Stimulated activated CD8-positive, alpha-beta memory T cell treated with anti-CD3 and anti-CD28 coated beads, Interleukin-15, amount 100 ng/mL, for 24 hours (primary cell): ENCODE measurements at places on chromosomes 12 and 14.

GRCh38 chr12:68237619-68238018 is 12.0 kb upstream of the IL26 start:
- no peak for DNase-seq

- no peak for DNase-seq
These were observed 108.8 kb downstream of the KITLG start for GRCh38 chr12:88471331-88472045.

DNA sequence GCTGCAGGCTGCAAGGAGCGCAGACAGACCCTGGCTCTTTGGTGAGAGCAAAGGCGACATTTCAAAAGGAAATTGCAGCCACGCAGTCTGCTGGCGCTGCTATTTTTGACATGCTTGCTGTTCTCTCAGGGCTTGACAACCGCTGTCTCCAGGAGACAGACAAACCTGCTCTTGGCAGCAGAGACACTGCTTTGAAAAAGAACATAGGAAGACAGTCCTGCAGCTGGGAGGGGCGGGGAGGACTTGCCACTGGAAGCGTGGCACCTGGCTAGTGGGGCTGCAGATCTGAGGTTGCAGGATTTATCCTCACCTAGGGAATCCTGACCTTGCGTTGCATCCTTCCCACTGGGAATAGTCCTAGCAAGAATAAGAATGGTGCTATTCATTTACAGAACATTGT is 91.8 kb upstream of the KCNA1 start:
- no peak for DNase-seq

GRCh38 chr12:43728117-43728516 is 30.5 kb downstream of the PUS7L start:
- no peak for DNase-seq

- DNase-seq, result no peak
These were observed 41.1 kb downstream of the SPTB start for GRCh38 chr14:64838656-64839055.

DNA sequence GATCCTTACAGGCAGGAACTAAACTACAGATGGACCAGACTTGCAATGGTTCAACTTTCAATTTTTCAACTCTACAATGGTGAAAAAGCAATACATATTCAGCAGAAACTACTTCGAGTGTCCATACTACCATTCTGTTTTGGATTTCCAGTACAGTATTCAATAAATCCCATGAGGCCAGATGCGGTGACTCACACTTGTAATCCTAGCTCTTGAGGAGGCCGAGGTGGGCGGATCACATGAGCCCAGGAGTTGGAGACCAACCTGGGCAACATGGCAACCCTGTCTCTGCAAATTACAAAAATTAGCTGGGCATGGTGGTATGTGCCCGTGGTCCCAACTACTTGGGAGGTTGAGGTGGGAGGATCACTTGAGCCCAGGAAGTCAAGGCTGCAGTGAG is 336.1 kb downstream of the MED13L start:
- no peak for DNase-seq

GRCh38 chr14:72557671-72558070 is 336.2 kb downstream of the DPF3 start:
- DNase-seq, result no peak

DNA sequence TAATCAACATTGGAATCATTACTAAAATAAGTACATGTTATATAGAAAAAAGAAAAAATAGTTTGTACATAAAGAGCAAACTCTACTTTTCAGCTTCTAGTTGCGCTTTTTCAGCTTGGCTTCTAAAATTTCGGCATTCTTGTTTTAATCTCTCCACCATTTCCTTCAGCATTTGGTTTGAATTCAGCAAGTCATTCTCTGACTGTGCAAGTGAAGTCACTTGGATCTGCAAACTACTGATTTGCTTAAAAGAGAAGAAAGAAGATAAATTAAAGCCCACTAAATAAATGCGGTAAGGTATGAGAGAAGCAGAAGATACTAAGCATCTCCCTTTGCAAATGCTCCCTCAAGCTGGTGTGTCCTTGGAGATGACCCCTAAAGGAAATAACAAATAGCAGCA is 126.3 kb downstream of the CEP83 start:
- no peak for DNase-seq

DNA sequence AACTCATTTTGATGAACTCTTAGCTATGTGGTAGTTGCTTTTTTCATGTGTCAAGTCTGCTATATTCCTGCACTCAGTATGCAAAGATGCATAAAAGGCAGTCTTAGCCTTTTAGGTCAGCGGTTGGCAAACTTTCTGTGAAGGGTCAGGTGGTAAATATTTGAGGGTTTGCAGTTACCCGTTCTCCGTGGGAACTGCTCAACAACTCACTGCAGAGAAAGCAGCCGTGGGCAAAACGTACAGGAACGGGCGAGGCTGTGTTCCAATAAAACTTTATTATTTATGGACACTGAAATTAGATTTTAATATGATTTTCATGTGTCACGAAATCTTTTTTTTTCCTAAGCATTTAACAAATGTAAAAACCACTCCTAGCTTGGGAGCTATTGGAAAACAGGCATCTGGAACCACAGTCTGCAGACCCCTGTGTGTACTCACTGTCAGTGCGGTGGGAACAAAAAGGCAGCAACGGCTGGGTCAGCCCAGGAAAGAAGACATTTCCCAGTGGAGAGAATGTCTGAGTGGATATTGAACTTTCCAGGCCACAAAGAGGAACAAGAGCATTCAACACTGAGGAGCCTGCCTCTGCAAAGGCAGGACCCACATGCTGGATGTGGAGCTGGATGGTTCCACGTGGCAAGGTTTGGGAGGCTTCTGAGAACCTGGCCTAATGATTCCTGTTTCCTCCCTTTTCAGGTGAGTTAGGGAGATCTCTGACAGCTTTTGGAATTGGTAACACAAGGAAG is 3.5 kb upstream of the ACACB start:
- DNase-seq, result no peak

DNA sequence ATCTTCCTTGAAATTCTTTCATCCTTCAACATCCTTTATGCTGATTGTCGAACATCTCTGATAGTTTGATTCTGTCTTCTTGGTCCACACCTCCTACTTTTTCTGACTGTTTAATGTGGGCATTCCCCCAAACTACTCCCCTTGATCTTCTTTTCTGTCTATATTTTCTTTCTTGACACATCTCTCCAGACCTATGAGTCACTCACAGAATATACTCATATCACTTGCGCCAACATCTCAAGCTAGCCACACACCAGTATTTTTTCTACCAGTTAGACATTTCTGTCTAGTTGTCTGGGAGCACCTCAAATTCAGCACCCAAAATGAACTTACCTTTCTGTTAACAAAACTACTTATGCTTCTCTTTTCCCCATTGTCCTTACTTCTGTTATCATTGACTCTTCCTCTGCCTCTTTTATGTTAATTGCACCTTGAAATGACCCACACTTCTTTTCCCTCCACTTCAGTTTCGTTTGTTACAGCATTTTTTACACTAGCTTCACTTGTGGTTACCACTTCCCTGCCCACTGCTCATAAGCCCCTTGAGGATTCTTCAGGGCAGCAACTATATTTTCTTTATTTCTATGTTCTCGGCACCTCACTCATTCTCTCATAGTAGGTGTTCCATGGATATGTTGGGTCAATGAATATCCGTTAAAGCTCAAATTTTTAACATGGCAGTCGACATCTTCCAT is 33.5 kb downstream of the TSHR start:
- no peak for DNase-seq

- no peak for DNase-seq
These were observed 343.8 kb downstream of the ADAMTS20 start for GRCh38 chr12:43208221-43208620.

GRCh38 chr12:130947028-130947613 is 6.6 kb upstream of the ADGRD1 start:
- no peak for DNase-seq

DNA sequence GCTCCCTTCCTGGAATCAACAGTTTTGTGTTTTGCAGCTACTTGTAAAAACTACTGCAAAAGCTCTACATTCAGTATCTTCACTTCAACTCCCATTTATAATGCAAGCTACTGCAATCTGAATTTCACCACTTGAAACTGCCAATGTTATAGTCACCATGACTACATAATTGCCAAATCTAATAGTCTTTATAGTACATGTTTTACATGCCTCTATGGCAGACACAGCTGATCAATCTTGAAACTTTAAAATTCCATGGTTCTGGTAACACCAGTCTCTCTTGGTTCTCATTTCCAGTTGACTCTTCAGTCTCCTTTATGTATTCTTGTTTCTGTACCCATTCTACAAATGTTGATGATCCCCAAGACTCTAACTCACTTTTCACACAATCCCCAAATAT is 185.9 kb downstream of the MED13L start:
- DNase-seq, result no peak

DNA sequence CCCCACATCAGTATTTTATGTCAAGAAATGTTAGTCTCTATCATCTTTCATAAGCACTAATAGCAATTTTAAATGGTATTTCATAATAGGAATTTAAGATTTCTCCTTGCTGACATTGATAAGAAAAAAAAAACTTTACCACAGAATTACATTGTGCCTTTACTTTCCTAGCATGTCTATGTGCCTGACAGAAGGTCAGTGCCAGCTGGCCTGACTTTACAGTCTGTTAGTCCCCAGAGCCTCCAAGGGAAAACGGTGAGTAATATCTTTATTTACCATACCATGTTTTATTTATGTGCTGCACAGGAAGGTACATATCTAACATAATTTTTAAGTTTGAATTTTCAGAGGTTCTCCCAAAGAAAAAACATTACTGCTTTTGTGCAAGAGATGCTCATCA is 152.0 kb upstream of the AEBP2 start:
- DNase-seq, result no peak

DNA sequence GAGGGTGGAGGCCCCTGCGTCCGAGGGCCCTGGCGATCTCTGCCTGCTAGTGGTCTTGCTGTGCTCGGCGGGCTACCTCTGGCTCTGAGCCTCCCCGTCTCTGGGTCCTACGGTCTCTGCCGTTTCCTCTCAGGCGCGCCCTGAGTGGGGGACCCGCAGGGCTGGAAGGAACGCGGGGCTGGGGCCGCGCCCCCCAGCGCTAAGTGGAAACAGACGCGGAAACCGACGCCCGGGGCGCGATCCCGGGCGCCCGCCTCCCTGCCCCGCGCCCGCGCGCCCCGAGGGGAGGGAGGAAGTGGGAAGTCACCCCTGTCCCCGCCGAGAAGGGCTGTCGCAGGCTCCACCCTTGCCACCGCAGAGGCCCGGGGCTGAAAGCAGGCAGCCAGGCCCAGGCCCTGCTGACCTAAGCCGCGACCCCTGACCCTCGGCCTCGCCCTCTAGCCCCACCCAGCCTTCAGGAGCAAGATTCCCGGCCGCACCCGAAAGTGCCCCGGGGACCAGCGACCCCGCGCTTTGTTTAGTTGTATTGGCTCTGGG is 831 bp downstream of the CRIP1 start:
- DNase-seq, result no peak

DNA sequence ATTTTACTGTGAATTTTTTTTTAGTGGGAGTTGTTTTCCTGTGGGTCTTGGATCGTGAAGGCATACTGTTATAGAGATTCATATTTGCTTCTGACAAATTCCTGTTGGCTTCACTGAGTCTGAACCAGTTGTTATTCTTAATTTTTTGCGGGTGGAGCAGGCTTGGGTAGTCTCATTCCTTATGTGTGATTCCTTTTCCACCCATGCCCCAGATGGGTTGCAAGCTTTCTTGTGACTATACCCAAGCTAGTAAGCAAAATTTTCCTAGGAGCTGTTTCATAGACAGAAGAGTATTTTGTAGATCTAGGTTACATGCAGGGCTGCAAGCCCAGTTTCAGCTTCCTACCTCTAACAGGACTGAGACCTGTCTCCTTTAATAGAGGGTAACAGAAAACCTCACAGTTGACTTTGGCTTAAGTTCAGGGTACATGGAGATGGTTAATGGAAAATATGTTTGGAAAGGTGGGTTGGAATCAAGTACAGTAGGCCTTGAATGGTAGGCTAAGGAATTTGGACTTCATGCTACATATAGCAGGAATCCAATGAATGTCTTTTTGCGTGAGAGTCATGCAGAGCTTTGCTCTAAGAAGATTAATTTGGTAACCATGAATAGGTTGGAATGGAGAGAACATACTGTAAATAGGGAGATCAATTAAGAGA is 29.0 kb downstream of the TRMT5 start:
- DNase-seq, result no peak

DNA sequence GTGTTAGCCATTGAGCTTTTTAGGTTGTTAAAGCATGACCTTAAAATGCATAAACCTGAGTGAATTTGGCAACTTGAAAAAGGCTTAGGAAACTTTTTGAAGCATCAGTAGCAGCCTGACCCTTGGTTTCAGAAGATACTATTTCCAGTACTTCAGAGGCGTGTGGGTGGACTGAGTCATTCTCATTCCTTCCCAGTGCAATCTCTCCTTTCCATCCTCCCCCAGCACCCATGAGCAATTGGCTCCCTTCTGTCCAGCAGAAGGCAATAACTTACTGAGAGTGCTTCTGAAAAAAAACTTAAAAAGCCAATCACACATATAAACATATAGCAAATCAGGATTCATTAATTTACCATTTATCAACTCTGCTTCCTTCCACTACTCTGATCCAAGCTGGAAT is 299.3 kb upstream of the STXBP6 start:
- DNase-seq, result no peak

GRCh38 chr14:23869078-23869719 is 84.4 kb upstream of the DHRS4 start:
- DNase-seq, result no peak

GRCh38 chr14:95956601-95957460 is 80.2 kb downstream of the TUNAR start:
- DNase-seq, result no peak

- no peak for DNase-seq
These were observed 31.2 kb downstream of the CCDC59 start for GRCh38 chr12:82326905-82327503.

DNA sequence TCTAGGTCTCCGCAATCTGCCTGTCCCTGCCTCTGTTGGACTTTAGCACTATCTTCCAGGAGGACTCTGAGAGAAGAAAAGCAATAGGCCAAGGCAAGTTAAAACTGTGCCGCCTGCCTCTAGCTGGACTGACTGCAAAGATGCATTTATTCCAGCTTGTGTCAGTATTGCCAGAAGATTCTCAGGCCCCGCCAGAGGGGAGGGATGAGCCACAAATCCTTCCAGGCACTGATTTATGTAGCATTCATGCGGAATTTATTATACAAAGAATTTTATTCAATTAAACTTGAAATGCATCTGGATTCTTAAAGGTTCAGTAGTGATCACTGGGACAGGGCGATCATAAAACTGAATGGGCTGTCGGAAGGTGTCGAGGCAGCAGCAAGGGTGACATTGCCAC is 19.8 kb downstream of the MMAB start:
- no peak for DNase-seq

- DNase-seq, result no peak
These were observed 73.9 kb downstream of the VEZT start for GRCh38 chr12:95291501-95291900.

- no peak for DNase-seq
These were observed 263.2 kb downstream of the TRHDE start for GRCh38 chr12:72535212-72535990.
